Stimulated activated CD8-positive, alpha-beta memory T cell treated with anti-CD3 and anti-CD28 coated beads, Interleukin-4, amount 100 ng/mL, for 48 hours (primary cell): ENCODE measurements at places on chromosomes 1 and 21.

- no peak for DNase-seq
Observed at GRCh38 chr1:184143449-184143848, 91.9 kb downstream of the TSEN15 start.

DNA sequence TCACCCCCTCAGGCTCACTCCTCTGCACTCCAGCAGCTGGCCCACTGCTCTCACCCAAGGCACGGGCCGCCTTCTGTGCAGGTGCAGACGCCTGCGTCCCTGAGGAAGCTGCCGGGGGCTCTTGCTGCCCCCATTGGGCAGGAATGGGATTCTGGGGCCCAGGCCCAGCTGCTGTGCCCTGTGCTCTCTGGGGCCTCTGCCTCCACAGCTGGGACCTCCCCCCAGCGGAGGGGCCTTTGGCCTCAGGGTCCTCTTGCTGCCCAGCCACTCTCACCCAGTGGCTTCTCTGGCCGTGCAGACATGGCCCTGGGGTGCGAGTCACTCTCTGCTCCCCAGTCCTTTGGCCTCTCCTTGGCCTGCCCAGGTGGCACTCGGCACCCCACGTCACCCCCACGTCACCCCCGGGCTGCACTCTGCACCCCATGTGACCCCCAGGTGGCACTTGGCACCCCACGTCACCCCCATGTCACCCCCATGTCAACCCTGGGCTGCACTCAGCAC lies 19.1 kb upstream of the LRRC3 start:
- no peak for DNase-seq

GRCh38 chr1:12464045-12464461 lies 154.0 kb downstream of the DHRS3 start:
- no peak for DNase-seq

DNA sequence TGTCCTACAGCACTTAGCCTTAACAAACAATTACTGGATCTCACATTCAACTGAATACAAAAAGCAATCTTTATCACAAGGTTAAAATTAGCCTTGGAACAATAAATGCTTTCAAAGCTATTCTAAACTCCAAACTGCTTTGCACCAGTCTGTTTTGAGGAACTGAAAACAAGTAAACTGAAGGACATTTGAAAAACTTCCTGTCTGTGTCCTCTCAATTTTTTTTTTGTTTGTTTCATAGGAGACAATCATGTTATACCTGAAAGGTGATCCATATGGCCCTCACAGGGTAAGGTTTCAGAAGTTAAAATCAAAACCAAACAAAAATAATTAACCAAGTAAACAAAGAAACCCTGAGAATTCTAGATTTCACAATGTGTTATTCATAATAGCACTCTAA lies 459.1 kb downstream of the DPYD start:
- no peak for DNase-seq

- DNase-seq: no peak
Observed at GRCh38 chr1:112444269-112444668, 48.3 kb downstream of the CTTNBP2NL start.

DNA sequence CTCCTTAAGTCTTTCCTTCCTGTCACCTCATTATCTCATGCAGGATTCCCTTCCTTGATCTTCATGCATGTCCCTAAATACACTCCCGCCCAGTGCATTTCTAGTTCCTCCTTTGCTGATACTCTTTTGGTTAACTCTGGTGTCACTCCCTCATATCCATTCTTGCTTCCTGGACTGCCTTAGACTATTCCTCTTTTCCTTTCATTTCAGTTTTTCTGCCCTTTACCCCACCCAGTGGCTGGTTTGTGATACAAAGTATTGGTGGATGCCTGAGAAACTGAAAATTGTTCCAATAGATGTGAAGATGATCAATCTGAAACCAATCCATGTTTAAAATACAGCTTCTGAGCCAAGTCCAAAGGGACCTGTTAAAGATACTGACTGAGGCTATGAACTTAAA lies 553.8 kb upstream of the CAMK1G start:
- no peak for DNase-seq

- no peak for DNase-seq
Observed at GRCh38 chr1:11470912-11471311, 8.0 kb upstream of the DISP3 start.

DNA sequence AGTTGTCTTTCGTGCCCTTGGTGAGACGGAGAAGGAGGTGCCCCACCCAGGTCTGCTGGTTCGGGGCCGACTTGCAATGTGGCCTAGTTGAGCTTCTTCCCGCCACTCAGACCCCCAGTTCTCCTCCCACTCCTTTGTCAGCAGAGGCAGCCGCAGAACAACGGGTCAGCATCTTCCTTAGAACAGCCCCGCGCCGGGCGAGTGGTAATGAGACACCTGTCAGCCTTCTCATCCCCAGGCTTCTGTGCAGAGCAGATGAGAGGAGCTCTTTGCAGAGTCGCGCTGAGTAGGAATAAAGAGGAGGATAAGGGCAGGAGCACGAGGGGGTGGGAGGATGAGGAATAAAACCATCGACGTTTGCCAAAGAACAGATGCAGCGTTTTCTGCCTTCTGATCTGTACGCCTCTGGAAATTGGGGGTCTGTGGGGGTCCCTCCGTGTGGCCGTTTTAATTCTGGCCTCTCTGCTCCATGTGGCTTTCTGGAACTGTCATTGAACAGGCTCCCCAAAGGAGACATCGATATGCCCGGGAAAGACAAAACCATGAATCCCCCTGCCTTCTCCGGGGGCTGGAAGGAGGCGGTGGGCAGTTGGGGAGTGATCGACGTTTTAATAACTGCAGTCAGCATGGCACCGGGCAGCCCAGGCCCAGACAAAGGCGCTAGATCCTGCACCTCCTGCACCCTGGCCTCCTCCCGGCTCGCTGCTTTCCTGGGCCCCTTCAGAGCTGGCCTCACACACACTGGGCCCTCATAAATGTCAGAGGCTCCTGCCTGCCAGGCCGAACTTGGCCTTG lies 27.5 kb upstream of the IGSF21 start:
- no peak for DNase-seq
